ENCODE measurements at places on chromosomes 7 and 10.

DNA sequence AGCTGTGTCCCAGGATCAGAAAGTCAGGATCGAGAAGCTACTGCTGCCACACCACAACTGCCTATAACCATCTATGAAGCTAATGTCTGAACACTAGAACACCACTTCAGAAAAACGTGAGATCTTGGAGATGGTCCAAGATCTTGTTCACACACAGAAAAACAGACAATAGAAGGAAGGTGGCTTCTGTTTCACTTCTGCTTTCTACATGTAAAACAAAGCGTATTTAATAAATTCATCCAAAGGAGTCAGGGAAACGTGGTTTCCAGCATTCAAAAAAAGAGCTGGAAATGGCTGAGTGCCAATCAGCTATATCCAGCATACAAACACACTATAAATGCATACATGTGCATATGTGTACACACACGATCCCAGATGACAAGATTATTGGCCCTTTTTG is 70.2 kb upstream of the CCDC71L start:
- peak; percentile 73 for DNase-seq

- DNase-seq, result no peak
These were observed 88.4 kb downstream of the TACC2 start for GRCh38 chr10:122077311-122077875.

DNA sequence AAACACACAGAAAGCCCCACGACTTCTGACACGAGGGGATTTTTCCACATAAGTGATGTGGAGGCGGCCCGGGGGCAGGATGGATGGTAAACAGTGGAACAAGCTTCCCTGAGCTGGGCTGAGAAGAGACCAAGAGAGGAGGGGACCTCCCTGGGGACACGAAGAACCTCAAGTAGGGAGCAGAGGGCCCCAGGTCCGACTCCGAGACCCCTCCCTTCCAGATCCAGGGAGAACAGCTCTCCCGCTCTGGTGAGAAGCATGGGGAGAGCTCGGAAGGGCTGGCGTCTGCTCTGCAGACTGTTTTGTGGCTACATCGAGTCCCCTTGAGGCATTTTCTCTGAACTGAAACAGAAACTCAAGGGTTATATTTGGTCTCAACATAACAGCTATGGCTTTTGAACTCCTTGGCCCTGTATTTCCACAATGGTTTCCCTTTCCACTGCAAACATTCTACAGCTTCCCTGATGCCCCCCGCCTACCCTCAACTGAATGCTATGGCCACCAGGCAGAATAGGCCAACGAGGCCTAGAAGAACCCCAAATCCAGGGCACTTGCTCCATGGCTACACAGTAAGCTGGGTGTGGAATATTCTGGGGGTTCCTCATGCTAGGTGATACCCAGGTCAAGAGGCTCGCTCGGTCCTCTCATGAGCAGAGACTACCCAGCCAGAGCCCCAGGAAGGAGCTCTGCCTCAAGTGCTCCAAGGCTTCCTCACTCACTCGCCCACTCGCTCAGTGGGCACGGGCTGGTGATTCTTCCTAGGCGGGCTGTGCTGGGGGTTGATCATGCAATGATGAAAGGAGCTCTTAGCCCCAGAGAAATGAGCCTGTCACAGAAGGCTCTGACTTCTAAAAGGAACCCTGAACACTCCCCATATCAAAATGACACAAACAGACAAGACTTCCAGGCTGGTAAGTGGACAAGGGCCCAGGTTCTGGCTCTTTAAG is 47.5 kb downstream of the FAM53B start:
- DNase-seq, result no peak

- DNase-seq, result no peak
These were observed 109.7 kb upstream of the NAMPT start for GRCh38 chr7:106394526-106394925.

- DNase-seq, result no peak
These were observed 177.2 kb upstream of the MYO3A start for GRCh38 chr10:25756784-25757183.

DNA sequence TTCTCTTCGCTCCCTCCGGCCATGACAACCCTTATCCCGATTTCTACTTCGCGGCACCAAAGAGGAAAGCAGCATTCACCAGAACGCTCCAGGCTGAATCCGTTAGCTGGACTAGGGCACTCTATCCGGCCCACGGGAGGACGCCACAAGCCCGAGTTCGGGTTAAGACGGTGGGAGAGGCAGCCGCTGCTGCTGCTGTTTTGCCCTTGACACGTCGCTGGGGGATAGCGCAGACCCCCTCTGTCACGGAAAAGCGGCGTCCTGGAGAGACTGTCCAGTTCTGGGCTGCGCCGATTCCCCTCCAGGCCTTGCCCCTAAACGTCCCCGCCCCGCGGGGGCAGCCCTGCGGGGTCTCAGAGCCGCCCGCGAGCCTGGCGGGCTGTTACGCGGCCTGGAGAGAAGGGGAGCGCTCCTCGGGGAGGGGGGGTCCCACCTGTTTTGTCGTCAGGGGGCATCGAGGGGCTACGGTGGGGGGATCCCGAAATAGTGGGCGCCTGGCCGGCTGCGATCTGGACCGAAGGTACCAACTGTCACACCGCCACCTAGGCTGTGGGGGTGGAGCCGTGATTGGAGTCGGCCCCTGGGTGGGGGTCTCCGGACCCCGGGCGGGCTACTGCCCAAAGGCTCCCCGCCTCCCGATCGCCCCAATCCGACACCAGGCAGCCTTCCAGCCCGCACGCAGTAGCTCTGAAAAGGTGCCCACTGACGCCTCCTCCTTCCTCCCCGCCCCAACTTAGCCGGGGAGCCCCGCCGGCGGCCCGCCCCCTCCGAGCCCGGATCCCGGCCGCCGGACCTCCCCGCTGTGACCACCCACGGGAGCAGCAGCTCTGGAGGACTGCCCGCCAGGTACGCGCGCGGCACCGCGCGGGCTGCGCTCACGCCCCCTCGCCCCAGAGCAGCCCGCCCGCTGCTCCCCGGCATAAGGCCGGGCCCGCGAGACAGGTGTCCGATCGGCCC is 772 bp downstream of the SGMS1 start:
- peak; percentile 61 for DNase-seq

DNA sequence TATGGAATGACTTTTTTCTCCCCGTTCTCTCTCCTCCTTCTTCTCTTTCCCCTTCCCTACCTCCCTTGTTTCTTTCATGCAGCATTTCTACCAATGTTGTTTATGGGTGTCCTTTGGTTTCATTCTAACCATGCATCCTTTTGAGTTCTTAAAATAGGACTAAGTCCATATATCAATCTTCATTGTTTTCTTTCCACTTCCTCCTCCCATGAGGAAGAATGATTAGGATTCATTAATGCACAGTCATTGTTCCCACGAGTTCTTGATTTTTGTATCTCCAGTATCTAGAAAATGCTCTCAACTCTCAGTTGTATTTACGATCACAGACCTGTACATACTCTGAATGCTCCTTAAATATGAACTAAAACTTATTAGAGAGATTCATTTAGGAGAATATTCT is 153.3 kb downstream of the LRRC4 start:
- DNase-seq, result no peak

GRCh38 chr10:100828738-100829096 is 83.3 kb downstream of the PAX2 start:
- peak; percentile 49 for DNase-seq

- DNase-seq, result peak; percentile 72
These were observed 1.4 kb upstream of the DOCK1 start for GRCh38 chr10:126903656-126904360.

- no peak for DNase-seq
These were observed 78.6 kb upstream of the CAPZA2 start for GRCh38 chr7:116783666-116784318.

GRCh38 chr10:113108948-113109347 is 158.9 kb downstream of the TCF7L2 start:
- DNase-seq, result no peak

GRCh38 chr7:87767827-87768226 is 108.3 kb downstream of the SLC25A40 start:
- DNase-seq, result no peak

DNA sequence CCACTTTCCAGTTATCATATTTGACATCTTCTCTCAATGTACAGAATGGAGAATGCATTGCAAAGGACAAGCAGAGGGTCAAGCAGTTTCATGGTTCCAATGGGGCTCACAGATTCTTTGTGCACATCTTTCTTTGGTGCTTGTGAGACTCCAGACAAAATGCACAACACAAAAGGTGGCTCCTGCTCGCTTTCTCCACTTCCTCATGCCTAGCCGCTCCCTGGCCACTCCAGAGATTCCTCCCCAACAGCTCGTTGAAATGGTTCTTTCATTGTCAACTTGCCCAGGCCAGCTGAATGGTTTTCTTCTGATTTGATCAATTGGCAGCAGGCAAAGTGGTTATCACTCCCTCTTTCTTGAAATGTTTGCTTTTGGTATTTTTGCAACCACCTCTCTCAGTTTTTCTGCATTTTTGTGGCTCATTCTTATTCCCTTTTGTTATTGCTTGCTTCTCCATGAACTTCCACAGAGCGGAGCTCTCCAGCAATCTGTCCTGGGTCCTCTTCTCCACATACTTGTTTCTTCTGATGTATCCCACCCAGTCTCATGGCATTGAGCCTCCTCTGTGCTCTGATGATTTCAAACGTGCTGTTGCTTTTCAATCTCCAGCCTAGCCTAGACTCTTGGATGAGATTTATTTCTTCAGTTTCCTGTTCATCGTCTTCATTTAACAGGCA is 507.8 kb upstream of the MKI67 start:
- peak; percentile 3 for DNase-seq

- DNase-seq, result no peak
These were observed 7.9 kb upstream of the HOXA2 start for GRCh38 chr7:27110186-27111031.

GRCh38 chr7:152336754-152337368 is 98.9 kb downstream of the KMT2C start:
- peak; percentile 56 for DNase-seq

DNA sequence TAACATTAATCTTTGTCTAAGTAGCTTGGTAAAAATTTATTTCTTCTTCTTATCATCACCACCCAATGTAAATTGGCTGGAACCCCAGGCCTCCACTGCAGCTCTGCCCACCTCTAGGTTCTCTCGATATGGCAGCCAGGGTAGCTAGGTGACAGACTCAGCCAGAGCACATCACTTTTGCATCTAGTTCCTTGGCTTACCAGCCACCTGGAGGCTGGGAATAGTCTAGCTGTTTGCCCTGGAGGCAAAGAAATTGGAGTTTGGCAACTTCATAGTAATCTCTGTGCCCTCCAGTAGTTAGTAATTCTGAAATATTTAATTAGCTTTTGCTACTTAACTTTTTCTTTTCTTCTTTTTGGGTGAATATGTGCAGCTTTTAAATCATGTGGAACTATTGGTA is 9.4 kb downstream of the IFRD1 start:
- no peak for DNase-seq

GRCh38 chr7:50679218-50680007 is 103.3 kb downstream of the GRB10 start:
- DNase-seq, result peak; percentile 81

DNA sequence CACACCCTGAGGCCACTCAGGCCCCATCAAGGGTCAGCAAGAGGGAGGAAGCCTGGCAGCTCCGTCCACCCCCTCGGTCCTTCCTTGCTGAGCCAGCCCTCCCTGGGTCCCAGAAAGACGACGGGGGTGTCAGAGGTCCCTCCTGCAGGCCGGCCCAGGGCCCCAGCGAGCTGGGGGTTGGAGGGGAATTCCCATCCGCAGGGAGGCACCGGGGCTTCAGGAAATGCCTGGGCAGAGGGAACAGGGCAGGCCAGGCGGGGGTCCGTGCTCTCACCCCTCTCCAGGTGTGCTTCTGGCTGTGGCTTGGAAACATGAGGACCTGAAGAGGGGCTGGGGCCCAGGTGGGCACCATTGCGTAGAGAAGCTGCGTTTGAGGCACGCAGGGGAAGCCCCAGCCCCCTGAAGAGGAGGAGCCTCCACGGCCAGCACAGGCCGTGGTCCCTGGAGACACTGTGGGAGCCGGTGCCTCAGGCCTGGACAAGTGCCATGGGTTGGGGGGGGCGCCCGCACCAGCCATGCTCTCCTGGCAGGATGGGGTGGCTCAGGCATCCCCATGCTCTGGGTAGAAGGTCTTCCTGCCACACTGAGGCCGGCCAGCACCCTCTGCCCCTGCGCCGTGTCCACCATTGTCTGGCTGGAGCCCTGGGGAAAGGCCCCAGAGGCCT is 66.7 kb downstream of the PDGFA start:
- no peak for DNase-seq

- no peak for DNase-seq
These were observed 2.1 kb downstream of the PDSS1 start for GRCh38 chr10:26699631-26700030.

GRCh38 chr10:126072622-126073021 is 176.3 kb downstream of the FANK1 start:
- DNase-seq, result no peak

- DNase-seq, result no peak
These were observed 19.0 kb downstream of the GDI2 start for GRCh38 chr10:5794236-5794635.

DNA sequence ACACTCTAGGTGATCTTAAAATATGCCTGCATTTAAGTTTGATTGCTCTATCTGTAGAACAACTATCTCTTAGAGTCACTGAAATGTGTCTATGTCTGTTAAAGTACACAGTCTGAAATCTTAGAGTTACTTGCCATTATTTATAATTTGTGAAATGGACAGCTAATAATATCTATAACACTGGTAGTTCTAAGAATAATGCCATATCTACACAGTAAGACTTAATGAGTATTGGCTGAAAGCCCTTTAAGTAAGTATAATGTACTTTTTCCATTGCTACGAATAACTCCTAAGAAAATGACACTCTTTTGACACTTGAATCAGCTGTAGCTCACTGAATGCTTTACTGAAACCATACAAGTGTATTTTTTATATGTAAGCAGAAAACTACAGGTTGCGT is 567.4 kb upstream of the PCDH15 start:
- DNase-seq, result no peak

DNA sequence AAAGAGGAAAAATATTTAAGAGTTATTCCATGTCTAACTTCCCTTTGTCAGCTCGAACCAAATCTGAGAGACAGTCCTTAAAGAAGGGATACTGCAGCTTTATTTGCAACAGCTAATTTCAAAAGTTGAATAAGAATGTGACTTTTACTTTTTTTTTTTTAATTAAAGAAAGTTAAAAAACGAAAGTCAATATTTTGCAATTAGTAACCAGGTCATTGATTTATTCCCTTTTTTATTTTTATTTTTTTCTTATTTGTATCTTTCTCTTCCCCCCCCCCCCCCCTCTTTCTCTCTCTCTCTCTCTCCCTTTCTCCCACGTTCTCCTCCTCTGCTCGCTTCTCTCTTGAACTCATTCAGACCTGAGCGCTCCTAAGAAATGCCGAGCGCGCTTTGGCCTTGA is 209.5 kb downstream of the TCF7L2 start:
- no peak for DNase-seq

DNA sequence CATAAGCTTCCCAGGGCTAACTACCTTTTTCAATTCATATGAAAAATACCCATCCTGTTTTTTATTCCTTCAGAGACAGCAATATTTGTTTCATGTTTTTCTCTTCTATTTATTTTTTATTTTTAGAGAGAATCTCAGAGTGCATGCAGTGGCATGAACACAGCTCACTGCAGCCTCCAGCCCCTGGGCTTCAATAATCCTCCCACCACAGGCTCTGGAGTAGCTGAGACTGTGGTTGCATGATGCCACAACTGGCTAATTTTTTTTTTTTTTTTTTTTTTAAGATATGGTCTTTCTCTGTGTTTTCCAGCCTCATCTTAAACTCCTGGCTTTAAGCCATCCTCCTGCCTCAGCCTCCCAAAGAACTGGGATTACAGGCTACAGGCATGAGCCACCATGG is 296.7 kb upstream of the AKR1E2 start:
- DNase-seq, result no peak

GRCh38 chr7:66330961-66331360 is 125.8 kb downstream of the TPST1 start:
- peak; percentile 56 for DNase-seq
